T-helper 9 cell (primary cell): ENCODE measurements at places on chromosomes 4 and X.

GRCh38 chrX:38515291-38515690 is 46.1 kb upstream of the TSPAN7 start:
- DNase-seq: no peak

GRCh38 chr4:82667761-82668480 is 106.1 kb upstream of the TMEM150C start:
- DNase-seq: no peak

DNA sequence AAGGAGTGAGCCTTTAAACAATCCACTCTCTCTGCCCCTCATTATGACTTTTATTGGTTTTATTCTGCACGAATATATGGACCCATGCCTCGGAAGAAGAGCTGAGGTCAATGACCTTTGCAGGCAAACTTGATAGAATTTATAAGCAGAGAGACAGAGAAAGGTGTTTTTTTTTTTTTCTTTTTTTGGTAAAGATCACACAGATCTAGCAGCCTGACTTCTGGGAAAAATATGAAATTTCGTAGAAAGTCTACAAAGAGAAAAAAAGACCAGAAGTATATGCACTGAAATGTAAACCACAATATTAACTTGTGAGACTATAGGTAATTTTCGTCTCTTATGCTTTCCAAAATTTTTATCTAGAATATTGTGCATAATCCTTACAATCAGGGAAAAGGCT is 61.6 kb downstream of the LEF1 start:
- no peak for DNase-seq

GRCh38 chr4:123698556-123698955 is 302.0 kb downstream of the SPRY1 start:
- DNase-seq: no peak

- DNase-seq: no peak
Observed at GRCh38 chr4:71828470-71828869, 44.6 kb upstream of the GC start.

- DNase-seq: no peak
Observed at GRCh38 chr4:2743518-2744445, 12.4 kb downstream of the TNIP2 start.

DNA sequence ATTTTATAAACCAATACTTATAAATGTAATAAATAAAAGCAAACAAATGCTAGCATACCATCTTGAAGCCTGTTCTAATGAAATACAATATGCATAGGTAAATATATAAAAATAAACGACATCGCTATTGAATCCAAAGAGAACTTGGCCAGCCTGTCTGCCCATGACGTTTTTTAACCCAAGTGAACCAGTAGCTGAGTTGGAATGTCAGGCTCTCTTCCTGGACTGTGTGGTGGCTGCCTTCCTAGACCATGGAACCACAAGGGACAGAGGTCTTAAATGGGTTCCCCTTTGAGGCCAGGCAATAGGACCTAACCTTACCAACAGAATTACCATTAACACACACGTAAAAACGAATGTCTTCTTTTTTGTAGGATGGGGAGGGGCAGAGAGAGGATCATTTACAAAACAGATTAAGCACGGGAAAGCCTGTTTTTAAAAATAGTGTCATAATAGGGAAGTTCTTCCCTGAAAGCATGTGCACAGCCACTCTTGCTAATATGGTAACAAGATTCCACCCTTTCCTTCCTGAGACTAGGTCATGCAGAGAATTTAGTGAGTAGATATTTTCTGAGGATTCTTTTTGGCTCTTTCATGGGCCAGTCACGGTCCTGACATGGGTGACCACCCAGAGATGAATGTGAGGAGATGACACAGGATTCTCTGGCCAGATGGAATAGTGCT is 69.4 kb upstream of the ACSL1 start:
- DNase-seq: no peak

GRCh38 chrX:55326985-55327384 is 62.3 kb upstream of the PAGE3 start:
- DNase-seq: no peak

GRCh38 chr4:104393655-104394324 is 100.9 kb downstream of the CXXC4 start:
- DNase-seq: no peak

DNA sequence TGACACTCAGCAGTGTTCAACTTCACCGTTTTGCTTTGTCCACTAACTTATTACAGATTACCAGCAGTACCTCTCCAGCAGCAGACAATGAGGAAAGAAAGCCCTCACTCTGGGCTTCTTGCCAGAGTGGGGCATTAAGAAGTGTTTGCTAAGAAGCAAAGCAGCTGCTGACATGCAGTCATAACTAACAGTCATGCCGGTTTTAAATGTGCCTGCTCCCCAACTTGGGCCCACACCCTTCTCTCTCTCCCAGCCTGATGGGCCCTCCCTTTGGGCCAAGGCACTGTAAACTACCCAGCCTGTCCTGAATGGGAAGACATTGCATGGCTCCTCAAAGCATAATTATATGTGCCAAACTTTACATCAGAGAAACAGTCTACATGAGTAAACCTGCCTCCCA is 54.6 kb upstream of the HHIP start:
- DNase-seq: no peak

DNA sequence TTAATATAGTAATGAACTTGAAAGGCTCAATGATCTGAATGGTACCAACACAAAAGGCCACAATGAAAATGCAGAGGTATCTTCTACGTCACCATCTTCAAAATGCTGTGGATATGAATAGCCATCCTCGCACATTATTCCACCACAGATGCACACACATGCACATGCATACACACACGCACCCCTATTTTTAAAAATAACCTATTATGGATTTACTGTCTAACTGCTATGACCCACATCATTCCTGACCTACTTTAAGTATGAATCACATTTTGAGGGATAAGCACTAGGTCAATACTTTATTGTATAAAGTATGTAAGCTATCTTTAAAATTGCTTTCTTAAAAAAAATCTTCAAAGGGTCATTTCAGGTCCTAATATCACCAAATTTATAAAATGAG is 24.4 kb upstream of the CORIN start:
- no peak for DNase-seq

DNA sequence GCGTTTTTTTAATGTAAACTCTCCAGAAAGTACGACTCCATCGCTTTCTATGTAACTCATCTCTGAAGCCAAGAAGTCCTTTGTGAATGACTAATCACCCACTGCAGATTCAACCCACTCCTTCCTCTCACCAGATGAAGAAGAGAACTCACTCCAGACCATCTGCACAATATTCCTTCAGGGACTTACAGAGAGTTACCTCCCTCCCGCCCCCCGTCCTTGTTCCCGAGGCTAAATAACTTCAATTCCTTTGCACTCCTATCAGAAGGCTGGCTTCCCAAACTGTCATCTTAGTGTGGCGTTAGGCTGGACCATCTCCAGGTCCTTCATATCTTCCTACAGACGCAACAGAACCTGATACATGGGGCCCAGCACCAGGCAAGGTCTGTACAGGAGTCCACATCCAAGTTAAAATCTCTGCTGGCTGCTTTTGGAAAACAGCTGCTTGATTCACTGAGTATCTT is 82.4 kb downstream of the AFAP1 start:
- no peak for DNase-seq

DNA sequence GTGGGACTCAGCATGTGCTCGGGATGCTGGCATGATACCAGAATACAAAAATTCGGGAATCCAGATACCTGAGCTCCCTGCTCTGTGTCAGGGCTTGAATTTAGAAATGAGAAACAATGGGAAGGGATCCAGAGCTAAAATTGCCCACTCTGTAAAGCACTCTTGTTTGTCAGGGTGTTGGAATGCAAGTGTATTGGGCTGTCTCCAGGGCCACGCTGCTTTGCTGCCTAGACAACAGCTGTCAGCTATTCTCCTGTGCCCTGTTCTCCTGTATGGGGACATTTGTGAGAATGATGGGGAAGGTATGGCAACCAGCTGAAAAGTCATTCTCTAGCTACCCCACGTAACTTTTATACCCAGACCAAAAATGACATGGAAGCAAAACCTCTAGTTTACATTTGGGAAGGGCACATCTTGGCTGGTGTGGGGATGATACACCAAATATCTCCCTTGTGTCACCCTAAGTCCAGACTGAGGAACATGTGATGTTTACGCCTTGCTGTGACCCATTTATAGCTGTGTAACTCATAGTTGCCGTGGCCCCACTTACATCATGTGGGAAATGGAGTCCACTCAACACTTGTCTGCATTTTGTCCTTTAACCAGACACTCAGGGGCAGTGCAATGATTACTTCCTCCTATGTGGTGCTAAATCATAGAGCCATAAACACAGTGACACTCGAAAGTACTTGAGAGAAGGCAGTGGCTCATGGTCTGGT is 46.6 kb downstream of the SMPX start:
- DNase-seq: no peak

GRCh38 chr4:87196927-87197326 is 23.5 kb downstream of the KLHL8 start:
- DNase-seq: no peak

GRCh38 chr4:55079451-55080173 is 45.8 kb downstream of the KDR start:
- DNase-seq: no peak

DNA sequence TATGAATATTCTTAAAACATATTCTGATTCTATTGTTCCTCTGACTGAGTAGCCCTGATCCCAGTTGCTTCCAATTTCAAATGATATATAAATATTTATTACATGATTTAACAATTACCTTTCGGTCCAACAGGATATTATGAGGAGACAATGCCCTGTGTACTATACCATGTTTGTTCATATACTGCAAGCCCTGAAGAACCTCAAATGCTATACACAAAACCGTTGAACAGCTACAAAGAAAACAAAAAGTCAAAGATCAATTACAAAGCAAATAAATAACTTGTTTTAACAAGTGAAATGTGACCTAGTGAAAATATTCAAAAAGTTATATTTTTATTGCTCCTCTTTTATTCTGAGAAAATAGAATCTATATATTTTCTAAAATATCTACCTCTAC is 54.0 kb downstream of the TBCK start:
- no peak for DNase-seq

GRCh38 chr4:39994406-39994805 is 16.7 kb upstream of the PDS5A start:
- no peak for DNase-seq

- DNase-seq: no peak
Observed at GRCh38 chr4:133513901-133514300, 364.8 kb downstream of the PCDH10 start.

DNA sequence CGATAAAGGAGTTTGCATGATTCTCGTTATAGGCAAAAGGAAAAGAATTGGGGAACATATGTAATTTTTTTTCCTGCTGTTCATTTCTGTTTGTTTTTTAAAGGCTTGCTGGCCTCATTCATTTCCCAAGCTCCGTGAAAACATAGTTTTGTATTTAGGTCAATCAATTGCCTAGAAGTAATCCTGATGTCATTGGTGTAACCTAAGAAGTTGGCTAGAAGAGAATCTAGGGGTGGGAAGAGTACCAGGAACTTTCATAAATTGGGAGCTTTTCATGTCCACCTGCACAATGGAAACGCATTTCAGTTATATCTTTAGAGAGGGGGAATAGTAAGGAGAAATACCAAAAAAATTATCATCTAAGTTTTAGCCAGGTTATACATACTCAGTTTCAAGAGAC is 3.8 kb downstream of the RAPGEF2 start:
- no peak for DNase-seq

DNA sequence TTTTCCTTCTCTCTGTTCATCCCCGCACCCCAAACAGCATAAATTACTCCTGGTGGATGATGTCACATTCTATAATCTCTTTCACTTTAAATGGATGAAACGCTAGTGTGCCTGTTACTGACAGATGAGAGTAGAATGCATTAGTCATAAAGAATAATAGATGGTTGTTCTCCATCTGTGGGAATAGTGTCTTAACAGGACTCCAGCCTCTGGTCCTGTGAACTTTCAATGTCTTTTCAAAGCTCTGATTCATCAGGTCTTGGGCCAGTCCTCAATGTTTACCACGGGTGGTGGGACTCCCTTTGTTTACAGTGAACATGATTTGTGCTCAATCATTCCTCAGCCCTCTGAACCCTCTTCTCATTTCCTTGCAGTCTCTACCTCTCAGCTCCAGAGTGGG is 182.6 kb downstream of the GABRB1 start:
- DNase-seq: no peak

DNA sequence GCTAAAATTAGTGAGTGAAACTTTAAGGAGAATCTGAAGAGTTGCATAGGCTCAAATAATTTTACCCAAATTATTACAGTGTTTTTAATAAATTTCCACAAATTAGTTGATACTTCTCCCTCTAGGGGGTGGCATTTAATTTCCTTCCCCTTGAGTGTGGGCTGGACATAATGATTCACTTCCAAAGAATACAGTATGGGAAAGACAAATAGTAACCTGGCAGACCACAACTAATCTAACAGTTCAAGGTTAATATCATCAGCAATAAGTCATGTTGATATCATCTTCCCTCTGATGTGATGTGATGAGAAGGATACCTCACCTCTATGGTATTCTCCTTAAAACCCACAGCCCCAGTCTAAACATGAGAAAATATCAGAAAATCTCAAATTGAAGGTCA is 15.5 kb downstream of the PFKFB1 start:
- no peak for DNase-seq

DNA sequence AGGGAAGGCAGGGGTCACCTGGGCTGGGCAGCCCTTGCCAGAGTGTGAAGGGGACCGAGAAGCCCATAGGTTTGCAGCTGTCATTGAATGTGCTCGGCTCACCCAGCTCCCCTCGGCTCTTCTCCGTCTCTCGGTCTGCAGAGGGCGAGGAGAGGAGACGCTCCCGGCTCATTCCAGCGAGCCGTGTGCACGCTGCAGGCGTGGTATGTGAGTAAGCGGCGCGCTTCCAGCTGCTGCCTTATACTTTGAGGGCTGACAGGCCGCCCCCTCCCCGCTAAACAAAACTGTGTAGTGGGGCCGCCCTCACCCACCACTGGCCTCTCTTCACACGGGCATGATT is 23.0 kb upstream of the BCORL1 start:
- no peak for DNase-seq

DNA sequence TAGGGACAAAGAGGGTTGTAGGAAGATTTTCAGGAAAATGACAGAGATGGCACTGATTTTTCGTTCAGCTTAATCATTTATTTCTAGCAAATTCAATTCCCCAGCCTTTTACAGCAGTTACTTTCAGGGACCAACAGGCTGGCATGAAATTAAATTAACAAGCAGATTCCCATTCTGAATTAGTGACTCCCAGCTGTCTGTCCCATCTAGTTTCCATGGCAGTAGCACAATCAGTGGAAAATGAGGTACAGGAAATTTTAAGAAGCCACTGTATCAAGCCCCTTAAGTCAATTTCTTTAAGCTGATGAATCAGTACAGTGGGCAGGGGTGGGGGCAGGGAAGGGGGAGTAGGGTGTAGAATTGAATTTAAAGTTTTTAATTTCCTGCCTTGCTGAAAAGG is 121.1 kb upstream of the TEX13C start:
- no peak for DNase-seq

DNA sequence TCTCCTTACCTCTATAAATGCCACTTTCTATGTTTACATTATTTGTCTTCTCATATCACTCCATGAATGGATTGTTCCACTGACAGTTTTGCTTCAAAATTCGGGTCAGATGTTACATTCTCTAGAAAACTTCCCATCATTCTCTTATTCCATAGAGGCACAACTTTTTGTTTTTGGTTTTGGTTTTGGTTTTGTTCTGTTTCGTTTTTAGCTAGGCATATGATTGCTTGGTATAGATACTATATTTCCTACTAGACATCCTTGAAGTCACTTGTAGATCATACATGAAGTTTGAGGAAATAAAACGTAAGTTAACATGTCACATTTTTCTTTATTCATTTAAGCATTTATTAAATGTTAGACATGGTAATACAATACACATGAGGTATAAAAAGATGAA is 961.0 kb downstream of the PCDH18 start:
- no peak for DNase-seq

- no peak for DNase-seq
Observed at GRCh38 chrX:39675619-39676018, 422.1 kb downstream of the BCOR start.

- DNase-seq: peak; percentile 34
Observed at GRCh38 chr4:2042204-2042946, 16.8 kb upstream of the NAT8L start.
